ENCODE measurements at places on chromosomes 6 and 20. TPM values are rescaled to one million over a fixed set of nuclear protein-coding genes. Genes with fewer than 3 reads are reported as not detected.

ROMO1 gene
- 114 TPM for total RNA-seq

SLC22A16 gene
- not detected for total RNA-seq

PRDM13 gene
- total RNA-seq, result not detected

SAMD5 gene
- total RNA-seq, result 7.8 TPM

SLC16A10 gene
- total RNA-seq, result 3.2 TPM

- no peak for DNase-seq
Measured at GRCh38 chr6:137775720-137776119, 91.3 kb upstream of the TNFAIP3 start.

DNA sequence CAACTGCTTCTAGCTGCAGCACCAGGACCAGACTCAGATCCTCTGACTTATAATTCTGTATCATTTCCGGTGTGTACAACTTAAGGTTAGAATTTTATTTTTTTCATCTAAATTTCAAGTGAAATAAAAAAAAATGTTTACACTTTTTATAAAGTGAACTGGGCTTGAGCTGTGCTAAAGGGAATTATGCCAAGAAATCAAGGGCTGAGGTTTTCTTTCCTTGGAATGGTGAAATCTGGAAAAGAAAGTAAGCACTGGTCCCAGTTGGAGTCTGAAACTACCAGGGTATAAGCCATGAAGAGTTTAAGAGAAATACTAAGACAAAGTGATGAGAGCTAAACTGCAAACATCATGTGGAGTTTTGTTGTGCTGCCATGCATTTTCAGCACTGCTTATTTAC lies 21.7 kb upstream of the FYN start:
- DNase-seq, result no peak

GRCh38 chr20:63351811-63352591 lies 9.1 kb downstream of the CHRNA4 start:
- DNase-seq, result no peak

DNA sequence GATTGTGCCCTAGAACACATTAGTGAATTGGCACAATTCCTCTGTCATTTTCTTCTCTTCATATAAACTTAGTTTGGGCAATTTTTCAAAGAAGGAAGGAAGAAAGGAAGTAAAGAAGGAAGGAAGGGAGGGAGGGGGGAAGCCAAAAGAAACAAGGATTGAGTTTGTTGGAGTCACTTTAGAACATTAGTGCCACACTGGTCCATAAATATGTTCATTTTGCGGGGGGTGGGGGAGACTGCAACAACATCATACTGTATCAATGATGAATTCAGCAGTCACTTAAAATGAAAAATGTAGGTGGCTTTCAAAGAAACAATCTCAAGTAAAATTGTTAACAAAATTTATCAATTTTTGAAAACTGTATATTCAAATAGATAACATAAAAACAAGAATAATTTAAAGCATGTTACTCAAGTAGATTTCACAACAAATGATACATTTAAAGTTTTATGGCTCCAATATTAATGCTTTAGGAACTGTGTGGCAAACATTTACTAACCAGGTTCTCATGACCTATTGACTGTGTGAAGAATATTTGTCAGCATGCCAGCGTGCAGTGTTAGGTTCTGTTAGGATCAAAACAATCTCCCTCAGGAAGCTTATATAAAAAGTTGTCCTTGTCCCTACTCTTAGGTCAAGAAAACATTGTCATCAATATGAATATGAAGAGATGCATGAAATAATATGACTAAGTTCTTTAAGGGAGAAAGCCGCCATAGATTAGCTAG lies 208.1 kb upstream of the AGPAT4 start:
- no peak for DNase-seq

- no peak for DNase-seq
Measured at GRCh38 chr20:32474009-32474716, 111.0 kb downstream of the NOL4L start.

DNA sequence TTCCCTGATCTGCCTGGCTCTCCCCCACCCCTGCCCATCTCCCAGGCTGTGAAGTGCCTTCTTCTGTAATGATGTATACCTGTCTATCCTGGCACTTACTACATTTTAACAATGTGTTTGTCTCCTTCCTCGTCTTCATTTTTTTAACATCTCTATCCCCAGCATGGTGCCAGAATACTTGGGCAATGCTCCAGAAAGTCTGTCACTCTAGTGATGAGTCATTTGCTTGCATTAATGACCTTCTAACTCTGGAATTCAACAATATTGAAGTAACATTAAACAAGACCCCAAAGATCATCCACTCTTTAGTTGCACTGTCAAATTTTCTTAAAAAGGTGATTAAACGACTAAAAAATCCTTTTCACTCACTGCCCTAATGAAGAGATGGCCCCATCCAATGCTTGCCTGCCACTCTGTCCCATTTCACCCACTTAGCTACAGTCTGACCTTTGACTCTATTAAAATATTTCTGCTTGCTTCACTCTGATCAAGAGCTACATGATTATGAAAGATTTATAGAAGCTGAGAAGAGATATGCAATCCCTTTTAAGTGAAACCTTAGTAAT lies 7.7 kb upstream of the KLHL31 start:
- DNase-seq, result no peak

GRCh38 chr6:39226639-39227329 lies 2.5 kb downstream of the KCNK5 start:
- DNase-seq, result no peak

DNA sequence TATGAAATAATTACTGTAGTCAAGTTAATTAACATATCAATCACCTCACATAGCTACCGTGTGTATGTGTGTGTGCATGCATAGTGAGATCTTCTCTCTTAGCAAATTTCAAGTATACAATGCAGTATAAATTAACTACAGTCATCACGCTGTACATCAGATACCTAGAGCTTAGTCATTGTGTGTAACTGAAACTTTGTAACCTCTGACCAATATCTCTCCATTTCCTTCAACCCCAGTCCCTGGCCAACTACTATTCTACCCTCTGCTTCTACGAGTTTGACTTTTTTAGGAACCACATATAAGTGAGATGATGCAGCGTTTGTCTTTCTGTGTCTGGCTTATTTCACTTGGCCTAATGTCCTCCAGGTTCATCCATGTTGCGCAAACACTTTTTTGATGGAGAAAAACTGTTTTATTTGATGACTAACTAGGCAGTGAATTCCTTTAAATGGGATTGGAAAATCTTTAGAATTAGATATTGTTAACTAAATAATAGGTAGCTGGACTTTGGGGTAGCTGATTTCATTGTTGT lies 459.5 kb downstream of the DHX35 start:
- DNase-seq, result no peak

- DNase-seq, result no peak
Measured at GRCh38 chr6:158629367-158630221, 14.9 kb downstream of the DYNLT1 start.

- DNase-seq, result no peak
Measured at GRCh38 chr6:79231666-79232065, 2.8 kb downstream of the HMGN3 start.

DNA sequence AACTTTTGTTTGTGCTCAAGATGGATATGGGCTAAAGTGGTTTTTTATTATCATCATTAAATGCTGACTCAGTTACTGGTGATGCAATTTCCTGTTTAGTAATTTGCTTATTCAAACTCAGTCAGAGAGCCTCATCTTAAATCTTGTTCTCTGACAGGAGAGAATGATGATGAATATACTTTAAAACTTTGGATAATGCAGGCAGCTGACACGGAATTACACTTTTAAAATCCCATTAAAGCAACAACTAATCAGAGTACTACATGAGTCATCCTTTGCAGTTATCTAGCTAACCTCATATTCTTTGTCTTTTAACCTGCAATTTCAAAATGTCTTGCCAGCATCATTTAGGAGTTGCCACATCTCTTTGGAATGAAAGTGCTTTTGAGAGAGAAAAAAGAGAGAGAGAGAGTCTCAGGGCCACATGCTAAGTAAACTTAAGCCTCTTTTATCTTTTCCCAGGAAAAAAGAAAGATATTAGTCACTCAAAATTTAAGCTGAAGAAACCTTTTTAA lies 9.2 kb upstream of the C6orf141 start:
- no peak for DNase-seq

DNA sequence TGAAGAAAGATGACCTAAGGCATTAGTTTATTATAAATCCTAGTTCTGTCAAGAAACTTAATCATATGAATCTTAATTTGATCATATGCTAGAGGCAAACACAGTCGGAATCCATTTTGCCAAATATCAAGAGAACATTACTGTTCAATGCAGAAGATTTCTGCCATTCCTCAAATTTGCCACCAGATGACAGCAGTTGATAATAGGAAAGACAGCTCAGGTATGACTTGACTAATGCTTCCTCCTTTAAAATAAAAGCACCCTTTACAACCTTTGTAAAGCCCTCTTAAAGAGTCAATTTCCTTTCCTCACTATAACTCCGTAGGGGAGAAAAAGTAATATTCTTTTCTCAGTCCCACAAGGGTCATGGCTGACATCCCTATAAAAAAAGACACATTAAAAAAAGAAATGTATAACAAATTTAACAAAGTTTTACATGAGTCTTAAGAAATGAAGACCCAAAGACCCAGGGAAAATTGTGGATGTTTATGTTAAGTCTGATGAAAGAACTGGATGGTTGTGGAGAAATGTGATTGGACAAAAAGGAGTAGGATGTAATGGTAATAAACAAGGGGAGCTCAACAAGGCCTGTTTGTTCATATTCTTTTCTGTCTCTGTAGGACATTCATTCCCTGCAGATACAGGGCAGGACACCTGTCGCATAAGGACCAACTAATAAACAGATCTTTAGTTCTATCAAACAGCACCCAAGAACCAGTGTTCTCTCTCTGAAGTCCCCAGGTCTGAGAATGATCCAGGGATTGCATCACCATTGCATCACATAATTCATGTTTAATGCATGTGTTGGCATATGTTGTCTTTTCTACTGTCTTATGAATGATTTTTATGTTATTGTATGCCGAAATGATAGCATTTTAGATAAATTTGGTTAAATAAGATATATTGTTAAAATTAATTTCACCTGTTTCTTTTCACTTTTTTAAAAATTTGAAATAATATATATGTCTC lies 23.0 kb upstream of the IL17A start:
- DNase-seq, result no peak

DNA sequence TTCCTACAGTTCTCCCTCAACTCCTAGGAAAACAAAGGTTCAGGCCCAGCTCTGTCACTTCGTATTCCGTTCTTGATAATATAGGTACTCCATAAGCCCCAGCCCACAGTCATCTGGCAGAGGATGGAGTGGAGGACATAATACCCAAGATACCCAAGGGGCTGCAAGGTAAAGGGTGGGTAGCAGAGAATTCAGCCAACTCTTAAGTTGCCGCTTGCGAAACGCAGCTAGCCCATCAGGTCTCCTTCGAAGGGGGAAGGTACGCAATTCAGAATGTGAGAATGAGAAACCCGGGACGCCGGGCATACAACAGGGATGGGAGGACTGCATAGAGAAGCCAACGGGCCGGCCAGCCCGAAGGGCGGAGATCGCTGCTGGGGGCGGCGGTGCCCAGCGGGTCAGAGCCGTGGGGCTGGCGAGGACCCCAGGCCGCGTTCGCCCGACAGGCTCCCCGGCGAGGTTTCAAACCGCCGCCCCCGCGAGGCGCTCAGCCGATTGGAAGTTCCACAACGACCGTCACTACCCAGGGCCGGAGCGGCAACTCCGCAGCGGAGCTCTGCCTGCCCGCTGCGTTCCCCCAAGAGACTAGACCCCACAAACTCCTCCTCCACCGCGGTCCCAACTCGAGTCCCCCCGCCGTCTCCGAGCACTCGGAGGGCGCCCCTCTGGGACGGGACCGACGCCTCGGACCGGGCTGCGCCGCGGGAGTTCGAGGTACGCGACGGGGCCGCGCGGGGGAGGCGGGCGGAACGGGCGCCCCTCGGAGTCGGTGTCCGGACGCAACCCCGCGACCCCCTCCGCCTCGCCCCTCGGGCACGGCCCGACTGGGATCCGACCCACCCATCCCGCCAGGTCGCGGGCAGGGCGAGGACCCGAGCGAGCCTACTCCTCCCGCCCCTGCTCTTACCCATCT lies 911 bp downstream of the CDK19 start:
- peak; percentile 61 for DNase-seq

DNA sequence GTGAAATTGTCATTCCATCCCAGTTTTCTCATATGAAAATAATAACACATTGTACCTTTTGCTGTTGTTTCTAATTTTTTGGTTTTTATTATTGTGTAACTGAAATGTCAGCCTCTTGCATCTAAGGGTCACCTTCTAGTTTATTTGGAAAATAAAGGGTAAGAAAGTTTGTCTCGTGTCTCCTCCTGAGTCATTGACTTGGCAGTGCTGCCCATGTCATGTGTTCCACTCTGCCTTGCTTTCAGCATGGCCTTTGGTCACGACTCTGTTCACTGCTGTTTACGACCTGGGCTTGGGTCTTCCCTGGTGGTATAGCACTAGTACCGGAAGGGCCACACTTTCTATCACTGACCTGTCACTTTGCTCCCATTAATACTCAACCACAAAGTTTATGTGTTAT lies 171.4 kb upstream of the RSPO3 start:
- DNase-seq, result no peak

- no peak for DNase-seq
Measured at GRCh38 chr6:146337376-146337775, 206.3 kb upstream of the RAB32 start.

DNA sequence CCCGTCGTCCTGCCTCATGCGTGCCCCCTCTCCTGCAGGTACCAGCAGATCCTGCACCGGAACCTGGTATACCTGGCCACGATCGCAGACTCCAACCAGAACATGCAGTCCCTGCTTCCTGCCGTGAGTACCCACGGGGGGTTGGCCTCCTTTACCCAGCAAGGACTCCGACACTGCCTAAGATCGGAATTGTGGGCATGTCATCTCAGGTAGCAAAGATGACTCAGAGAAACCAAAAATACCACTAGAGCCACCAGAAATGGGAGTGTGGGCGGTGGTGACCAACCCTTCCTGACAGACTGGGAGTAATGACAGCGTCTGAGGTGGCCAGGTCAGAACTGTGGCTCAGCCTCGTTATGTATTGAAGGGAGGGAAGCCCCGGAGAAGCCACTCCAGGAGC lies 16.3 kb downstream of the SS18L1 start:
- DNase-seq, result no peak

- DNase-seq, result no peak
Measured at GRCh38 chr6:53281518-53282215, 67.1 kb downstream of the ELOVL5 start.

GRCh38 chr20:47586649-47587294 lies 85.1 kb downstream of the NCOA3 start:
- DNase-seq, result no peak

- peak; percentile 58 for DNase-seq
Measured at GRCh38 chr6:79404677-79405076, 132.6 kb downstream of the LCA5 start.

GRCh38 chr20:51221791-51222408 lies 199.0 kb upstream of the KCNG1 start:
- peak; percentile 39 for DNase-seq

DNA sequence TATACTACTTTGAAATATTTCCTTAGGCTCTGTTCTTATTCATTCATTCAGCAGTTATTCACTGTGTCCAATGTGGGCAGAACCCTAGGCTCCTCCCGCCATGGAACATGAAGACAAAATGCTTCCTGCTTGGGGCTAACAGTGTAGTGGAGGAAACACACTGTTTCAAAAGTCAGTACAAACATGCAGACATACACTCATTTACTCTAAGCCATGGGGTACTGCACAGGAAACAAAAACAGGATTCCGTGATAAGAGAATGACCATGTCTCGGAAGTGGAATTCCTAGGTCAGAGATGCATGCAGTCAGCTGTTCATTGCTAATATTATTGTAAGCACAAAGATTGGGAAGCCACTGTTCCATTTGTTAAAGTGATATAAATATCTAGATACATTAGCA lies 18.4 kb upstream of the FAM209A start:
- no peak for DNase-seq

Measured in transverse colon (tissue), 4 donors.